ENCODE measurements at places on chromosomes 1 and 21. TPM values are rescaled to one million over a fixed set of nuclear protein-coding genes. Genes with fewer than 3 reads are reported as not detected.

GRCh38 chr1:214022810-214023425 is 35.1 kb downstream of the PROX1 start:
- H3K27me3 ChIP-seq: peaks cover 14% of the 10 kb centered on the region
- no peak overlapping the region for H3K27ac ChIP-seq
- no peak overlapping the region for H3K4me3 ChIP-seq
- H3K36me3 ChIP-seq: no peaks in the 10 kb centered on the region
- peaks cover 3% of the 10 kb centered on the region for H3K4me1 ChIP-seq

GRCh38 chr1:206101351-206102045 is 15.7 kb downstream of the AVPR1B start:
- H3K4me1 ChIP-seq: no peaks in the 10 kb centered on the region
- no peaks in the 10 kb centered on the region for H3K36me3 ChIP-seq
- H3K27me3 ChIP-seq: peaks cover 7% of the 10 kb centered on the region
- no peak for DNase-seq

GRCh38 chr1:197917805-197918651 is 856 bp downstream of the LHX9 start:
- H3K27ac ChIP-seq: no peak overlapping the region
- peak; percentile 46 for DNase-seq
- peaks cover 59% of the 10 kb centered on the region for H3K4me1 ChIP-seq
- H3K27me3 ChIP-seq: peaks cover 95% of the 10 kb centered on the region
- H3K36me3 ChIP-seq: no peaks in the 10 kb centered on the region

DNA sequence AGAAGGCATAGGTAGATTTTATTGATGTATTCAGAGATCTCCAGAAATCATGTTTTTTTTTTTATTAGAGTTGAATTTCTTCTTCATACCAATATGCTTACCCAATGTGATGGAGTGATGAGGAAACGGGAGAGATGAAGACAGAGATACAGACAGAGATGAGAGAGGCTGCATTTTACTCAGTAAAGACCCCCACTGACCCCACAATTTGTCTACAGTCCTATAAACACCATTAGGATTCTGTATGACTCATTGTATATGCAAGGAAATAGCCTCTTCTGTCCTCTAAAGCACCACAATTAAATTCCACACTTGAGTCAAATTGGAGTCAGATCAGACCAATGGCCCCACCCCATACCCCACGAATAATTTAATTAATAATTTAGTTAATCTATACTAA is 44.0 kb downstream of the RUNX1 start:
- peaks cover 93% of the 10 kb centered on the region for H3K4me1 ChIP-seq
- DNase-seq: no peak
- H3K27ac ChIP-seq: peak overlapping the region; percentile 6
- H3K36me3 ChIP-seq: peaks cover 26% of the 10 kb centered on the region
- H3K4me3 ChIP-seq: no peak overlapping the region

CD34 gene
- 0.04 TPM for total RNA-seq

RNF220 gene
- total RNA-seq: 78.3 TPM

CA6 gene
- total RNA-seq: not detected

All from activated CD4-positive, alpha-beta T cell treated with anti-CD3 and anti-CD28 coated beads for 36 hours (primary cell).